ENCODE measurements at places on chromosomes 6 and 20.

- DNase-seq: no peak
Measured at GRCh38 chr6:147648916-147649315, 140.4 kb downstream of the SAMD5 start.

- no peak for DNase-seq
Measured at GRCh38 chr6:110596354-110596753, 119.9 kb upstream of the SLC22A16 start.

DNA sequence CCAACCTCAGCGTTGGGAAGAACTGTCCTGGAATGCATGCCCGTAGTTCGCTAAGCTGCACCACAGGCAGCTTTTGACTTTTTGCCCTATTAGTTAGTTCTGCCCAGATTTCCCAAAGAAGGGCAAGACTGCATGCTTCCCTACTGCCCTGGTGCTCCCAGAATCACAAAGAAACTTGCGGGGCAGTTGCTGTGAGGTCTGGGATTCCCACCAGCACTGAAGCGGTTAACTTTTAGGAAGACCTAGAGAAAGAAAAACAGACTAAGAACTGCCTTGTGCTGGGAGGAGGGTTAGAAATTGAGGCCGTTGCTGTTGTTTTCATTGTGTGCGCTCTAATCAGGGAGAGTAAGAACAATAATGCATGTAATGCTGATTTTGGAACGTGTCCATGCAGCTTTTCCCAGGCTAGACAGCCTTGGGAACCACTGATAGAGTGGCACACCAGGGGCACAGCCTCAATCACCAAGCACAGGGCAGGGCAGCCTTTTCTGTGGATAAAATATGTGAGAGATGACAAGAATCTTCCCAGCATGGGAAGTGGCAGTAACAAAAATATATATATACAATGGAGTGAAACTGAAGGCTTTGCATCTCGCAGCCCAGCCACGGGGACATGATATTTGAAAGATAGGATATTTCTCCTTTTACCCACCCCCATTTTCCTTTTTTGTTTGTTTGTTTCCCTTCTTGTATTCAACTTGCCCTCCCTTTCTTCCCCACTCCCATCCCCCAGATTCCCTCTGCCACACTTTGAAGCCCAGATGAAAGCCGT is 137.7 kb upstream of the HEY2 start:
- peak; percentile 72 for DNase-seq

- DNase-seq: peak; percentile 30
Measured at GRCh38 chr6:83008626-83009025, 57.0 kb downstream of the UBE3D start.

Data from NCI-H774 (cell line).